Cortex of kidney (tissue), 1 donor: ENCODE measurements at places on chromosomes 3 and 15.

DNA sequence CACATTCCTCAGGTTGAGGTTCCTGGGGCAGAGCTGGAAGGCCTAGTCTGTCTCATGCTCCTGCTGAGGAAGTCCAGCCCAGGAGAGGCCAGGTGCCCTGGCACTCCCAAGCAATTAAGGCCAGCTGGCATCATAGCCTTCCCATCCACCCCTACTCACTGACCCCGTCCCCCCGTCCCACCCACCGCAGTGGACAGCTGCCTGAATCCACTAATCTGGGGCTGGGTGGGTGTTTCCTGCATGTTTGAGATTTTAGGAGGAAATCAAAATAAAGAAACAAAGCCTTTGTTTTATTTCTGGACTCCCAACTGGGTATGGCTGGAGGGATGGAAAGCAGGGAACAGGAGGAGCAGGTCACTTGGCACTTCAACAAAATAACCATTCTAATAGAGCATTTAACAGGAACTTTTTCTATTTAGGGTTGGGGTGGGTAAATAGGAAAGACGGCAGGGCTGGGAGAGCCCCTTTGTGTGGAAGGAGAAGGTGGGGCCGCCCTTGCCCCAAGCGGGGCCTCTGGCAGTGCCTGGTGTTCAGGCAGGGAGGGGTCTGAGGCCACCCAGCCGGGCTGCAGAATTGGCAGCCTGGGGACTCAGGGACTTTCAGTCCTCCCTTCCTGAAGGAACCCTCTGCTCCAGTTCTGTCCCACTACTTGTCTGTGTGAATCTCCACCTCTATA lies 8.5 kb downstream of the MRAS start:
- DNase-seq: no peak

DNA sequence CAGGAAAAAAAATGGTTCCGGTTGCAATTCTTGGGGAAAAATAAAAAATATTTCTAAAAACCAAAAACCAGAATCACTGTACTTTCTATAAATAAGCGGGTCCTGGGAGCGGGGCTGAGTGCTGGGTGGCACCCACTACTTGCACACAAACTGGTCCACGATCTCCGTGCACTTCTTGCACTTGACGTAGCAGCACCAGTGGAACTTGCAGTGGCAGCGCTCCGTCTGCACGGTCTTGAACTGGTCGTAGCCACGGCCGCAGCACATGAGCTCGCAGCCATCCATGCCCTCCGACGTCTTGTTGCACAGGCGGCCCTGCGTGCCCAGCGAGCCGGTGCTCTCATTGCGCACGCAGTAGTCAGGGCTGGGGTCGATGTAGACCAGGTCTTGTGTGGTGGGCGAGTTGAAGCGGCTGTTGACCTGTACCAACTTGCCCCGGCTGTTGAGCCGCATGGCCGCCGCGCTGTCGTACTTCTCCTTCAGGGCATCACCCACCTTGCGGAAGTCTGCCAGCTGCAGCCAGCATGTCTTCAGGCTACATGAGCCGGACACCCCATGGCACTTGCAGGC lies 17.1 kb downstream of the WNT5A start:
- DNase-seq: no peak

DNA sequence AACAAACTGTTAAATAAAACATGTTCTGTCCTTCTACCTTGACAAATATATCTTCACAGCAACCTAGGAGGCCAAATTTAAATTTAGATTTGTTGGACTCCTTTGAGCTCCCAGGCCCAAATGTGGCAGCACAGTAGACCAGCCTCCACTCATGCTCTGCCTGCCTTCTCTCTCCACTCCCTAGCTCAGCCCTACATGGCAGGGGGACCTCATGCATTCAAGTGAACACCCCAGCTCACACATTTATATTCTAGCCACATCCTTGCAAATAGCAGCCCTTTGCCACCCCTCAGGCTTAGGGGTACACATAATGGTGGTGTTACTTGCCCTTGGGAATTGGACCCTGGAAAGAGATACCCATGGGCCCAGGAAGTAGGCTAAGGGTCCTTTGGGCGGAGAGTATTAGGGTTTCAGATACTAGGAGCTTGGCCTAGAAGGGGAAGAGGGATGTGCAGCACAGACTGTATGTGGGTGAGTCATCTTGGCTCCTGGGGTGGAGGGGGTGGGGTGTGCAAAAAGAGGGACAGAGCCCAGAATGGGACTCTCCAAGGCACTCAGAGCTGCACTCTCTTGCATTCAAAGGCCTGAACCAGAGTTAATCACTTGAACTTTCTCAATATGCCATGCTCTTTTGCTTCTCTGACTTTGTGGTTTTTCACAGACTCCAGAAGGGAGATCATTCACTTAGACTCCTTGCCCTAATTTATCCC lies 268.4 kb upstream of the ROPN1 start:
- no peak for DNase-seq

DNA sequence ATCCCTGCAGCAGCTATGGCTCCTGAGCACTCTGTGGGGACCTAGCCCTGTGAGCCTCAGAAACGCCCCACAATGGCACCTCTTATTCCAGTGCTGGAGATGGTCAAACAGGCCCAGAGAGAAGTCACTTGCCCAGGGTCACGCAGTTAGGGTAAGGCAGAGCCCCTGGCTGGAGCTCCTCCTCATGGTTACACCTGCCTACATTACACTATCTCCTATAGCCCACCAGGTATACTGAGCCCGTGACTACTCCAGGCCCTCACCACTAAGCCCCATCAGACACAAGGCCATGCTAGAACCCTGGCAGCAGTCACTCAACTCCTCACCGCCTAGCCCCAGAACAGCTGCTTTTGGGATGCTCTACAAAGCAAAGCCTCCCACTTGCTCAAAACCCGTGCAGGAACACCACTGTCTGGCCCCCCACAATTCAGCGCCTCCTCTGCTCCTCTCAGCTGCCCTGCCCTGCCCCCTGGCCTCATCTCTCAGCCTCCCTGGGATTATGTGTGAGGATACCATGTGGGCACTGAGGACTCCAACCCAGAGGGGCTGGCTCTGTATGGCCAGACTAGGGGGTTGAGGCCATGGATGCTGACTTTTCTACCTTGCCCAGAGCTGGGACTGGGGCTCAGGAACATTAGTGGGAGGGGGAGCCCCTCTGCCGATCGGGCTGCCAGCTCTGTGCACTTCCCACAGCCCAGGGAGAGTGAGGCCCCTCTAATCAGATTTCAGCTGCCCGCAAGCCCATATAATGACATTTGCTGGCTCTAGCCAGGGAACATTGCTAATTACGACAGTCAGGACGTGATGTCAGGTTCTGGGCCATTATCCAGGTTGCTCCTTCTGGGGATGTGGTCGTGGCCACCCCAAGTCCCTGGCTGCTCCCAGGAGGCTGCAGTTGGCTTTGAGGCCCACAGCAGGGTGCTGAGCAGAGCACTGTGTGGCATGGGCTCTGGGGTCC lies 4.0 kb downstream of the NT5DC2 start:
- DNase-seq: no peak
